ENCODE measurements at places on chromosomes 4 and X.
A peak's percentile ranks its signal among the peaks of the same experiment; 100 is the strongest.

DNA sequence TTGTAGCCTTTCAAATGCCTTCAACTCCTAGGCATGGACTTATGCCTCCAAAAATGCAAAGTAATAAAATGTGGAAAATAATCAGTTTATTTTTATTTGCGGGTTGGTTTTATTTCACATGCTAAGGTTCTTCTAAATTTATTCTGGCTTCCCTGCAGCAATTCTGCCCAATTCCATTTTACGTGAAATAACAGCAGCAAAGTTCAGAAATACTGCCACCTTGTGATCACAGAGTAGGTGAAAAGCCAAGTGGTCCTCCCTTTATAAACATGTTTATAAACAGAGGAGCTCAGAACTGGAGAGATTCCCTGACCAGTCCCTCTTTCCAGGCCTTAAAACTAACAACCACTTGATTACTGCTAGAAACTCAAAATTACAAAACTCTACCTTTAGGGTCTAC is 14.7 kb upstream of the DCHS2 start:
- DNase-seq = no peak

- no peak for DNase-seq
These were observed 473.1 kb upstream of the ATOH1 start for GRCh38 chr4:93355411-93355810.

DNA sequence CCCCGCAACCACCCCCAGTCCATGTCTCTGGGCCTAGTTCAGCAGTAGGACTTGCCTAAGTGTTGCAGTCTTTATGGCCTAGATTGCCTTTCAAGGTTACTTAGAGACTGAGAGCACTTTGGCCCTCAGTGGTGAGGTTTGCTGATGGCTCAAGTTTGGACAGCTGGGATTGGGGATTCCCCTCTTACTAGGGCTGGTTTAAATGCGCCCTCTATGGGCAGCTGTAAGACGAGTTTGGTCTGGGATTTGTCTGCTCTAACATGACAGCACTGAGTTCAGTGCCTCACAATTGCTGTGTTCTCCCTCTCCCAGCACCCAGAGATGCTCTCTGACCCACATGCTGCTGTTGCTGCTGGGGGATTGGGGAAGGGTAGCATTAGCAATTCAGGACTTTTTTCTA is 23.1 kb downstream of the DACH2 start:
- no peak for DNase-seq

- DNase-seq = no peak
These were observed 1.5 kb downstream of the DGKQ start for GRCh38 chr4:971666-972500.

GRCh38 chr4:42844422-42845070 is 48.0 kb upstream of the GRXCR1 start:
- DNase-seq = no peak

DNA sequence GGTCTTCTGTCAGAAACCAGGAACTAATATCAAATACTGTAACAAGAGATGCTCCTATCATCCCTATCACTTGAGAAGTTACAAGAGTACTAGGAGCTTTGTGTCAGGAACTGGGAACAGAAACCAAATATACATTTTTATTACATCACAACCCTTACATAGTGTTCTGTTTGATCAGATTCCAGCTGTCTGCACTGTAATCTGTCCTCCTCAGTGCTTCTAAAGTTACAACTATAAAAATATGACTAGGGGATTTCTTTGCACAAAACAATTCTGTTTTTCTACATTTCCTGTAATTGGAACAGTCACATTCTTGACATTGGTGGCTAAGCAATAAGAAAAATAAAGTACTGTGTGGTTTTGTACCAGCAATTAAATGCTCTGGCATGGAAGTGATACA is 686.0 kb downstream of the PDHA2 start:
- DNase-seq = no peak

GRCh38 chr4:6960628-6961412 is 51.2 kb downstream of the TBC1D14 start:
- no peak for DNase-seq

- DNase-seq = no peak
These were observed 21.8 kb downstream of the GYPE start for GRCh38 chr4:143883529-143883928.

GRCh38 chrX:38102240-38102639 is 95.9 kb downstream of the SYTL5 start:
- no peak for DNase-seq

DNA sequence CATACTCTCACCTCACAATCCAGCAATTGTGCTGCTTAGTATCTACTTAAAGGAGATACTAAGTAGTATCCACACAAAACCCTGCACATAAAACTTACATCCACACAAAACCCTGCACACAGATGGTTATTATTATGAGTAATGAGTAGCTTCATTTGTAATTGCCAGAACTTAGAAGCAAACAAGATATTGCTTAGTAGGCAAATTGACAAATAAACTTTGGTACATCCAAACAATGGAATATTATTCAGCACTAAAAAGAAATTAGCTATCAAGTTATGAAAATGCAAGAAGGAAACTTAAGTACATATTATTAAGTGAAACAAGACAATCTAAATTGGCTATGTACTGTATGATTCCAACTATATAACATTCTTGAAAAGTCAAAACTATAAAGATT is 80.6 kb downstream of the NPY2R start:
- no peak for DNase-seq

GRCh38 chr4:128600996-128601871 is 208.3 kb upstream of the JADE1 start:
- peak; percentile 47 for DNase-seq

DNA sequence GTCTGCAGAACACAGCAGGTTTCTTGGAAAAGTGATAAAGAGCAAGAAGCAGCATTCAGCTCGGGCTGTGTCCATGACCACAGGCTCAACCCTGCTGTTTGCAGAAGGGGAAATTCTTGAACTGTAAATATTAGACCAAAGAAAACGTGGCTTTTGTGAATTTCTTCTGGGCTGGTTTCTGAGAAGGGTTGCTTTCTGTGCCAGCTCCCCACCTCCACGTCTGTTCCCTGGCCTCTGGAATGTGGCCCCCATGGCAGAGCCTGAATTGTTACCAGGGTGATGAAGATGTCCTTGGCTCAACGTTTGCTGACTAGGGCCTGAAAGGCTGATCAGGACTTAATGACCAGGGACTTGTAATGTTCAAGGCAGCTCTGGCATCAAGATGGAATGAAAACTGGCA is 116.0 kb downstream of the CPEB2 start:
- DNase-seq = no peak

DNA sequence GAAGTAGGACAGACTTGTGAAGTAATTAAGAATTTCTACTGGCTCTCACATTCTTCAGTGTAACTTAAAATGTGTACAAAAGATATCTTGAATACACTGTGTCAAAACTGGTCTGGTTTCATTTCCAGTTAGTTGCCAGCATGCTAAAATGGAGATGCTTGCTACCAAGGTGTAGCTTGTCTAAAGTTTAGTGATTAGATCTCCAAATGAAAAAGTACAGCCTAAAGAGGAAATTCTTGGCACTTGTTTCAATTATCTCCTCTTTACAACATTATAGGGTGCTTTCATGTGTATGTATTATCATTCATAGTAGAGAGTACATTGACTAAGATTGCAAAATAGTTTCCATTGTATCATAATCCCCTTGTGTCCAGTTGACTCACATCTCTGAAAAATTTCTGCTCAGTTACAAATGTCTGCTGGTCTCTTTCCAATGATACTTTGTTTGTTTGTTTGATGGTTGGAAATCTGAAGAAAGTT is 97.3 kb upstream of the SPRY1 start:
- DNase-seq = no peak

DNA sequence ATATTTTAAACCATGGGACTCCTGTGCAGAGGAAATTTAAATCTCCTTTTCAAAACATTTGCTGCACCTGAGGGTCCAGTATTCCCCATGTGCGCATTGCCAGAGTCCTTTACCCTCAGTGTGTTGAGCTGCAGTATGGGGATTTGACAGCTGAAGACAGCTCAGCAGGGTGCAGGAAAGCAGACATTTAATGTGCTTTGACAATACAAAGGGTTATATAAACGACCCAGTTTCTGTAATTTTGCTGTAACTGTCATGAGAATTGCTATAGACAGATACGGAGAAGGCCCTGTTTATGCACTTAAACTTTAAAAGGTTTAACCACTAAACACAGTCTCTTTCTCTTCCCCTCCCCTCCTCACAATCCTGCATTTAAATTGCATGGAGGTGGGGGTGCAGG is 393.4 kb downstream of the MID1IP1 start:
- DNase-seq = no peak

GRCh38 chrX:126655061-126655460 is 102.4 kb upstream of the DCAF12L1 start:
- no peak for DNase-seq

DNA sequence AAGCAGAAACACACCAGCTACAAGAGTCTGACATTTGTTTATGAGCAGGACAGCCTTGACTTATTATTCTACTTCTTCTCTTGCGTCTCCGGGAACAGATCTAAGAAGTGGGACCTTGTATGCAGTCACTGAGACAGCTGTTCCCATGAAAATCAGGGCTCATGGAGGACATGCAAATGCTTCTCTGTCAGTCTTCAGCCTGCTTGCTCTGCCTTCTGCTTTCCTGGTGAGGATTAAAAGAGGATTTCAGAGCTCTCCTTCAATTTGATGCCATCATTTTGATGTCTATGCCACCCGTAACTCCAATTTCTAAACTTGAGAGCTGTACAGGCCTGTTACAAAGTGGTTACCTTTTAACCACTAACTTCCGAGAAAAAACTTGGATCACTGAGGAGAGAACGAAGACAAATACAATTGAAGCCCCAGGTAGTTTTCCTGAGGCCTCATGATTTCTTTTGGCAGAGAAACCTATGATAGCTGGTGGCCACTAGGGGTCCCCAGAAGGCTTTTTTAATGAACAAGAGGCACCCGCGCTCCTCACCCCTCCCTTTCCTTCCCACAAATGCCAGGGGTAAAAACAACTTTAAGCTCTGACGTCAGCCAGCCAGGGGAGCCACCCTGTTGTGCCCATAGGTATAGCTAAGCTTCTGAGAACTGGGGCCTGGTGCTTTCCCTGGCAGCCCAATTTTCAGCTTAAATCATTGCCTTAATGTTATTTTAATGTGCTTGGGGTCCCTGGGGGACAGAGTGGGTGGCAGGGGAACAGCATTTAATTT is 97.0 kb downstream of the DDIT4L start:
- DNase-seq = peak; percentile 67

DNA sequence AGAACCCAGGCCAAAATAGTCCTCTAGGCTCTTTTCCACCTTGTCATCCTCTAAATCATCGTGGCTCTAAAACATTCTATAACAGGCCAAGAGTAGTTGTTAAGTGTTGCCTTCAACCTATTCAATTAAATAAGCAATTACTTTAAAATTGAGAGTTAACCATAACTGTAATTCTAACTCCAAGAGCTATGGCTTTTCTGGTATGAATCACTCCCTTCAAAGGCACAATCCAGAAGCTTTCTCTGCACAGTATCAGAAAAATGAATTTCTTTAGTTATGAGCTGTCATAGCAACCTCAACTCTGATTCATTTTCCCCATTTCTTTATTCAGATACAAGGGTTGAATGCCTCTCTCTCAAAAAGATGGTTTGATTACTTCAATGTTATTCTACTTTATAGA is 21.7 kb downstream of the INPP4B start:
- DNase-seq = no peak

DNA sequence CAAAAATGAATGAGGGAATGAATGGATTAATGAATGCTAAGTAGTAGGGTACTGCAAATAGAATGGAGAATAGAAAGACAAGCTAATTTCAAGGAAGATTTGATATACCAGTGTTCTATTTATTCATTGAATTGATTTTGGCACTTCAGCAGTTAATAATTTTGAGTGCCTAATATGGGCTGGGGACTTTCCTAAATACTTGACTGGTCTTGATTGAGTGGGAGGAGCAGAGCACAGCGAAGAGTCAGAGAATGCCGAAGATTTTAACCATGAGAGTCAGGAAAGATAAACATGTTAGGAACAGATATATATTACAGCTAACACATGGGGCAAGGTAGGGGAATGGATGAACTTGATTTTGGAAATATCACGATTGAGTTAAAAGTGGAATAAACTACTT is 10.6 kb downstream of the IL15 start:
- DNase-seq = no peak

DNA sequence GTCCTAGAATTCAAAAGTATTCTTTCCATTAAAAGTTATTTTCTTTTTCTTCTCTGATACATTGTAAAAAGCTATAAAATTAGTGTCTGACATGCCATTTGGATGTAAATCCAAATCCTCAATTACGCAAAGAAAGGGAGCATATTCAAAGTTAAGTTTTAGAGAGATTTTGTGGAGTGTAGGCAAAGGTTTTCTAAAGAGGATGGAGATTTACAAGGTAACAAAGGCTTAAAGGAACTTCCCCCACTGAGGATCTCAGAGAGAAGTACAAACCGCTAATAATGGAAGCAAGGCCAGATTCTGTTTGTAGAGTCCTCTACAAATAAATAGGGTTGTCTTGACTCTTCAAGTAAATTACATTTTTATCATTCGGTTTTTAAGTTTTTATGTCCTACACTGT is 91.0 kb upstream of the MAPK10 start:
- no peak for DNase-seq

- DNase-seq = peak; percentile 29
These were observed 164.9 kb downstream of the DHX15 start for GRCh38 chr4:24419181-24420034.

DNA sequence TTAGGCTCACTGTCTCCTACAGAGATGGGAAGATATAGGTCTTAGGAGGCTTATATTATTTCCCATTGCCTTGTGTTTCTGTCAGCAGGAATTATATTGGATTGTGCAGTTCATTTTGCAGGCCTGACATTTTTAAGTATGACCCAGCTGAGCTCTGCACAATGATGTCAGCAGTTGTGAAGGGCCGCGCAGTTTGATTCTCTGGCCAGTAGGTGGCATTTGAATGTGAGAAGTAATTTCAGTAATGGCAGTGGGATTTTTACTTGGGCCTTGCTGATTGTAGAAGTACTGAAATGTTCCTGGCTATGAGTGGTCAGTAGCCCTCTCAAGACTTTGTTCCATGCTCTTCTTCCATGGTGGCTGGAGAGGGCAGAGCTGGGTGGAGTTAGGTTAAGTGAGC is 247.2 kb upstream of the MTMR8 start:
- DNase-seq = no peak

- DNase-seq = no peak
These were observed 227.8 kb downstream of the NAF1 start for GRCh38 chr4:162938738-162939485.

- no peak for DNase-seq
These were observed 44.8 kb upstream of the CDKN2AIP start for GRCh38 chr4:183399616-183400015.

- DNase-seq = no peak
These were observed 14.1 kb downstream of the NOP14 start for GRCh38 chr4:2948895-2949781.

GRCh38 chr4:5510504-5510903 is 197.9 kb downstream of the EVC2 start:
- DNase-seq = no peak

- no peak for DNase-seq
These were observed at the start of gene SFRP2 for GRCh38 chr4:153788413-153789276. Gene SFRP2 (minus strand): TSS chr4:153789083. CDS start chr4:153788835, 248 bp downstream.
